ENCODE measurements at places on chromosomes 7 and 10.
A peak's percentile ranks its signal among the peaks of the same experiment; 100 is the strongest.

GRCh38 chr10:35236739-35237138 lies 99.6 kb upstream of the CCNY start:
- DNase-seq = no peak

DNA sequence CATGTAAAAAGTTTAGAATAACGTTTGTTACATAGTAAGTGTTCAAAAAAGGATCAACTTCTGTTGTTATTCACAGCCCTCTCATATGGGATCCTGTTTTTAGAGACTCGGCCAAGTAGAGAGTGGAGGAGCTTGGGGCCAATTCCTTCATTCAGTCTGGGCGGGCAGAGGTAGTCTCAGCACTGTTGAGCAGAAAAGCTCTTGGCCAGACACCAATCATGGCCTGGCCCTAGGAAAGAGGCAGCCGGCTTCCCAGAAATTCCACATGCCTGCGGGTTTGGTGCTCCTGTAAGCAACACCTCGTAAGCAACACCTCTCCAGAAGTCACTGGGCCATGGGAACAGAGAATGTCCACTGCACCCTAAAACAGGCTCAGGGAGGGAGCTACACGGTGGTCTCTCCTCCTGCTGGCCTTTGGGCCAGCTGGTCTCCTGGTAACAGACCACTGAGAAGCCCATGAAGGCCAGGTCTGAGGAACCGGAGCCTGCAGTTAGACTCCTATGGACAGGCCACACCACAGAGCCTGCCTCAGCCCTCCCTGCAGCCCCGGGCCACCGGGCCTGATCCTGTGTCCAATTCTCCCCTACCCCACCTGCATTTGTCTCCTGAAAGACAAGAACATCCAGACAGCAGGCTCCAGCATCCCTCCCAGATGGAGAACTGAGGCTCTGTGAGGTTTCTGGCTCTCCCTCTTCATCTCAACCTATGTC lies 149.1 kb downstream of the GRID1 start:
- no peak for DNase-seq

GRCh38 chr10:72525689-72526088 lies 100.2 kb downstream of the MICU1 start:
- DNase-seq = no peak

GRCh38 chr7:142100634-142101033 lies 10.9 kb upstream of the MGAM2 start:
- DNase-seq = no peak

- no peak for DNase-seq
Observed at GRCh38 chr7:50662041-50662694, 97.0 kb upstream of the DDC start.

GRCh38 chr10:60664859-60665258 lies 113.4 kb upstream of the CDK1 start:
- DNase-seq = no peak

GRCh38 chr7:98855610-98856422 lies 14.0 kb downstream of the TMEM130 start:
- DNase-seq = no peak

GRCh38 chr10:71790749-71791440 lies 17.6 kb upstream of the VSIR start:
- DNase-seq = no peak

DNA sequence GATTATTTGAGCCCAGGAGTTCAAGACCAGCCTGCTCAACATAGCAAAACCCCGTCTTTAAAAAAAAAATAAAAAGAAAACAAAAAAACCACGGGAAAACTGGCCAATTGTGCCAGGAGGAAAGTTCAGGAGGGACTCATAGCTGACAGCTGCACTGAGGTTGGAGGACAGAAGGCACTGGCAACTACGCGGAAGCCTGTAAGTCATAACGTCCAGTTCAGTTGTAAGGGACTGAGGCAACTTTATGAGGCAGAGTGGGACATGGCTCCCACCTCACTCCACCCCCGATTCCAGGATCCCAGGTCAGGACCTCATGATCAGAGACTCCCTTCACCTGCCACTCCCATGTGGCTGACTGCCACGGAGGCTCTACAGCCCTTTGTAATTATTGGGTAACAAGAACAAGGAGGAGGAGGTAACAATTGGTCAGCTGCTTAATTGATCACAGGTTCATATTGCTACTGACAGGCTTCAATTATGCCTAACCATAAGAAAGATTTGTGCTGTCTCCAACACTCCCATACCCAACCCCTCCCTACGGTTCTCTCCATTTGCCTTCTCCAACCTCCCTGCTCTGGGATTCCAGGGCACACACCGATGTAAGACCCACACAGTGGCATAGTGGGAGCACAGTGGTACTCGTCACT lies 1.9 kb upstream of the CCL24 start:
- DNase-seq = no peak

GRCh38 chr7:91043924-91044645 lies 220.1 kb upstream of the FZD1 start:
- DNase-seq = no peak

DNA sequence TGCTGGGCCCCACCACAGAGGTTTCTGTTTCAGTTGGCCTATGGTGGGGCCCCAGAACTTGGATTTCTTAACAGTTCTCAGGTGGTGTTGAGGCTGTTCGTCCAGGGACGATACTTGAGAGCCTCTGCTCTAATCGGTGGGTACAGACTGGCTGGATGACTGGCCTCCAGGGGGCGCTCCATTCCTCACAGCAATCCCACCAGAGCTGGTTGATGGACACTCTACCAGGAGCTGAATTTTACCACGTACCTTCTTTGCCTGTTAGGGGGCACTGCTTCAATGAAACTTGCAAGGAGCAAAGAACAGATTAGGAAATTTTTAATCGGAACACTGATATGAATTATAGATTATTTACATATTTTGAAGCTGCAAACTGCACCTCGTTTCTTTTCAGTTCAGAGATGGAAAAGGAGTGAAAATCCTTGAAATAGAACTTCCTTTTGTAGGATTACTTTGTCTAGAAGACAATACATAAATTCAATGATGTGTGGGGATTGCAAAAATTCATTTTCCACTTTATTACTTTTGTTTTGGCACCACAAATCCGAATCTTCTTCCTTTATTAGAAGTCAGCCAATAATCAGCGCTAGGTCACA lies 44.8 kb downstream of the KBTBD2 start:
- peak; percentile 87 for DNase-seq

GRCh38 chr7:13894377-13894776 lies 95.1 kb downstream of the ETV1 start:
- DNase-seq = no peak

All from stimulated activated CD4-positive, alpha-beta T cell treated with anti-CD3 and anti-CD28 coated beads, Interleukin-1b, Interleukin-23, amount 100 ng/mL, for 1 hour (primary cell).